ENCODE measurements at places on chromosomes 6 and 20.

DNA sequence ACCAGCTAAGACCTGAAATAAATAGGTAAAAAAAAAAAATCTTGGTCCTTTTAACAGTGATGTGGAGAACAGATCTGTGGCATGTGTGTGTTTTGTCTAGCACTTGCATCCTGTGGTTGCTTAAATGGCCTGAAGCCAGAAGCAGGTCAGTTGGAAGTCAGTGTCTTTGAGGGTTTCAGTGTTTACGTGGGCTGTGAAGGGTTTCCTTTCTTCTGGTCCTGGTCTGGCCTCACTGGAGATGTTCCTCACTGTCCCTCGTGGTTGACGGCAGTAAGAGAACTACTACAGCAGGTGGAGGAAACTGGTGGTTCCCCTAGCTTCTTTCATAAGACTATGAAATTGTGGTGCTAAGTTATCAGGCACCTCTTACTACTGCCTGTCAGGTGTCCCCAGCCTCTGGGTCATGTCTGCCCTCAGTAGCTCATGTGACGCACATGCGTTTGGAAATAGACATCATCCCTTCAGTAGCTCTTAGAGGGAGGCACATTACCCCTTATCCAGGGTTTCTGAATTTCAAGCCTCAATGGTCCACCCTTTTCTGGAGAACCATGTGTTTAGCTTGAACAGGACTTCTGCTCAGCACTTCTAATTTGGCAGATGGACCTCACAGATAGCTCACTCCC, 59.4 kb upstream of the SCP2D1 start:
- no peak for DNase-seq

DNA sequence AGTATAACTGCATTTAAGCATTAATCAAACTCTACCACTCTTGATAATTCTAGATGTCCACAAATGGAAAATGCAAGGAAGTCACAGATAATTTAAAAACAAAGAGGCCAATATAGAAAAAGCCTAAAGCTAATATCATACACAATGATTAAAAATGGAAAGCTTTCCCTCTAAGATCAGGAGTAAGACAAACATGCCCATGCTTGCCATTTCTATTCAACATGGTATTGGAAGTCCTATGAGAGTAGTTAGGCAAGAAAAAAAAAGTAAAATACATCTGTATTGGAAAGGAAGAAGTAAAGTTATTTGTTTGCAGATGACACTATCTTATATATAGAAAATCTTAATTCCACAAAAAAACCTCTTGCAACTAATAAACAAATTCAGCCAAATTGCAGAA, 164.6 kb upstream of the FERMT1 start:
- DNase-seq = no peak

DNA sequence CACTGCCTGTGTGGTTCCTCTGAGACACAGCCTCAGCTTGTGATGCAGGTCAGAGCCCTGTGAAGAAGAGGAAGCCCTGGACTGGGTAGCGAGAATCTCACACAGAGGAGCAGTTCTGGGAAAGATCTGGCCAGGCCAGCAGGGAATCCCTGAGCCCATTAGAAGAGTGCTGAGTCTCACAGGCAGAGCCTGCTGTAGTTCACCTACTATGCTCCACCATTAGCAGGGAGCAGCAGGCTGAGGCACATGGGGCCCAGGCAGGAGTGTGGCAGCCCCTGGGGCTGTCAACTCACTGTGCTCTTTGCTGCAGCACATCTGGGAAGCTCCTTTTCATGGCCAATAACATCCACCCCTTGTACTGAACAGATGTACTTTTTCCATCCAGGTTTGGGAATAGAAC, 146.8 kb upstream of the B3GAT2 start:
- DNase-seq = no peak

DNA sequence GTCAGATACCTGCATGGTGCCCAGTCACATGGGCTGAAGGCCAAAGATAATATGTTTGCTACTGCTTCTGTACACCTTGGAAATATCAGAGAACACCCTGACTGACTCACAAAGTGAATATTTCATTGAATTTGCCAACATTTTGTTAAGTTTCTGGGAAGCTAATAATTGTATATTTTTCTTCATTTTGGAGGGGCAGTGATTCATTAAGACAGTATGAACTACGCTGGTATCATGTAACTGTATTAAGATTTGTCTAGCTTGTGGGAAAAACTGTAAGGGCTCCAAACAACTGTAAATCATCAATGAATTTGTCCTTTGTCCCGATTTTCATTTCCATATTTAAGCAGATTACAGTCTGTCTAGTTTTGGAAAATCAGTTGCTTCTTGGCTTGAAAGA, 102.3 kb upstream of the CCN2 start:
- no peak for DNase-seq

DNA sequence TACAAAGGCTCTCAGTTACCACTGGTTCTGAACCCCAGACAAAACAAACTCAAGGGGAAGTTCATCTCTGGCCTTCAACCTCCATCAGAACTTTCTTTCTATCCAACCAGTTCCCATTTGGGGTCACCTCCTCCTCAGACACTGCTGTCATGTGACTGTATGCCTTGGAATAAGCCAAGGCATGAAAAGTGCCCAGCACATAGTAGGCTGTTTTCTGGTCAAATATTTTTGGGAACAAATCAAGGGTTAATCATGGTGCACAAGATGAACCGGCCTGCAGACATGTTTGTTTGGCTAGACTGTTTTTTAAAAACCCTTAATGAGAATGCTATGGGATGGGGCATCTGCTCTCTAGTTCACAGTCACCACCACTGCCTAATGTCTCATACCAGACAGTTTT, 48.9 kb upstream of the MRPS10 start:
- DNase-seq = no peak

- DNase-seq = no peak
Measured at GRCh38 chr6:137801352-137802114, 65.5 kb upstream of the TNFAIP3 start.

DNA sequence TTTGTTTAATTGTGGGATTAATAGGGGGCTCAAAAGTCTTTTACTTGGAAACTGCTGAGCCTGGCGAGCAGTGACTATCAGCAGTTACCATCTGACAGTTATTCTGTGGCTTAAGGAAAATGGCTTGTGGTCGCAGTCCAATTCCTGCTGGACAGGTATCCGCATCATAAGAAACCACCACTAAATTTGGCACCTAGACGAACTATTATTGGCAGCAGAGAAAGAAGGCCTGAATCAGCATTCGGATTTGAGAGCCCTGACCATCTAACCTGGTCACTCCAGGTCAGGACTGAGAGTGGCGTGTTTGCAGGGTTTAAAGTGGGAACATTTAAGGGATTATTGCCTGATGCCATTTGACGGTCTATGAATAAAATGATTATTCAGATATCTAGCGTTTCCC, 146.4 kb downstream of the RPS12 start:
- DNase-seq = no peak

DNA sequence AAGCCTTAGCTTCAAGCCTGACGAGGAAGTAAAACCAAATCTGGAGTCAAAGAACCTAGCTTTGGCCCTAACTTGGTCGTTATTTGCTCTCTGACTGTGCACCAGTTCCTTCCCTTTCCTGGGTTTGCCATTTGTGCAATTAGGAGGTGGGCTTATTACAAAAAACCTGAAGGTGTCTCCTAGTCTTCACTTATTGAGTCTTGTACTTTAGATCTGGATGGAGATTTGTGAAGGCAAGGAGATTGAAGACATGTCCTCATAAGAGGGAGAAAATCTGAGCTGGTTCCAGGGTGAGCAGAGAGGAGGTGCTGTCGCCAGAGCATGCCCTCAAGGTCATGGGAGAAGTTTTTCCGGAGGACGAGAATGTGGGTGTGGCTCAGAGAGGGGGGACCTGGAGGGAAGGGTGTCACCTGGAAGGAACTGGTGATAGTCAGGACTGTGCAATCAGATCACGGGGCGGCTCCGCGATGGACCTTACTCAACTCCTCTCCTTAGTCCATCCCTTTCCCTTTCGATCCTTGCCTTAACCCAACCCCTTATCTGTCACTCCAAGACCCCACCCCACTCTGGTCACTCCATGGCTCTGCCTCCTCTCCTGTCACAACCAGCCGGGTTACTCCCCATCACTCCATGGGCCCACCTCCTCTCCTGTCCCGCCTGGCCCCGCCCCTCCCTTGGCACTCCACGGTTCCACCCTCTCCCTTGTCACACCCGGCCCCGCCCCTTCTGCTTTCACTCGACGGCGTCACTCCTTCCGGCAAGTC, 588 bp upstream of the ACSS2 start:
- peak; percentile 96 for DNase-seq

DNA sequence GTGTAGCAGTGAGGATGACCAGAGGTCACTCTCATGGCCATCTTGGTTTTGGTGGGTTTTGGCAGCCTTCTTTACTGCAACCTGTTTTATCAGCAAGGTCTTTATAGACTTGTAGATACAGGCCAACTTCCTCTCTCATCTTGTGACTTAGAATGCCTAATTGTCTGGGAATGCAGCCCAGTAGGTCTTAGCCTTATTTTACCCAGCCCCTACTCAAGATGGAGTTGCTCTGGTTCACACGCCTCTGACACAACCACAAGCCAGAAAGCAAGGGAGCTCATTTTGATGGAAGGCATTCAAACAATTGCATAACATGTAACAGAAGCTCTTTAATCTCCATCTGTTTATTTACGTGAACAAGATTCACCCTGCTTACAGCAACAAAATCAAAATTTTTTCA, 492.0 kb upstream of the SULF2 start:
- no peak for DNase-seq

- DNase-seq = no peak
Measured at GRCh38 chr6:7424967-7425807, 35.6 kb downstream of the RIOK1 start.

DNA sequence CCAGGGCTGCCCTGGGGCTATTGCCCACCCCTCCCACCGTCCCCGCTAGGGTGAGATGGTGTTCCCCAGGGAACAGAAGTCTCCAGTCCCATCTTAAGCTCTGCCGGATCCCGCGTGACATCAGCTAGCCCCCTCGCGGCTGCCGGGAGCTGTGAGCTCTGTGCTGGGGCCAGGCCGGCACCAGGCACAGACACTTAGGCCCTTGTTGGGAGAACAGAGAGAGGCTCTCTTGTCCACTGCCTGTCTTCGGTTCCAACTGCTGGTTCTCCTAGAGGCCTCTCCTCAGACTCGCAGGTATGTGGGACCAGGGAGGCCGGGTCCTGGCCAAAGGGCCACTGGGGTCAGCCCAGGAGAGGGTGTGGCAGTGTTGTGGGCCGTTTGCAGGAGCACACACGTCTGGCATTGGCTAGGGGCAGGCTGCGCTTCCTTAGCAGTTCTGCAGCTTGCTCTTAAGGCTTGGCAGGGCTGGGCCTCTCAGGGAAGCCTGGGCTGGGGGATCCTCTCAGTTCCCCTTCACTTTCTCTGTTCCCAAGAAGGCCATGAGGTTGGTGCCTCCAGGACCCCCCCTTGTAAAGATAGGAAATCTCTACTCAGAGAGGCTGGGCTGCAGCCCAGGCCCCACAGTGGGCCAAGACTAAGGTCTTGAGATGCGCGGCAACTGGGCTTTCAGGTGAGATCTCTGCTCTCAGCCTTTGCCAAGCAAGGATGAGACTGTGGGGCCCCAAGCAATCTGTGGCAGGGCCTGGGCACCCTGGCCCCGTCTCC, 6.3 kb downstream of the SGK2 start:
- DNase-seq = no peak

DNA sequence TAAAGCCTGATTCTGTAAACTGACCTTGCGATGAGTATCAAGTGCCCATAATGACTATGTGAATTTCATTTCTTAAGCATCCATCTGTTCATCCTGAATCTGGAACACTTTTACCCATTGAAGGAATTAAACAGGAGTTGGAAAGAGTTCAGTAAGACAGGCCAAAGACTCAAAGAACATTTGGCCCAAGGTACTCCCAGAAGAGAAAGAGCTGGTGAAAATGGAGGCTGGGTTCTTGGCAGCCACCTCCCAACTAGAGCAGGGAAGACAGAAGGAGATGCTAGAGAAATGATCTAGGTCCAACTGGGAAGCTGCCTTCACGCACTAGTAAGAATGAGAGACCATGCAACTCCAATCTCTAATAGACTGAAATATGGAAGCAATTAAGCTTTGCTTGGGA, 290.8 kb upstream of the RNF24 start:
- no peak for DNase-seq

DNA sequence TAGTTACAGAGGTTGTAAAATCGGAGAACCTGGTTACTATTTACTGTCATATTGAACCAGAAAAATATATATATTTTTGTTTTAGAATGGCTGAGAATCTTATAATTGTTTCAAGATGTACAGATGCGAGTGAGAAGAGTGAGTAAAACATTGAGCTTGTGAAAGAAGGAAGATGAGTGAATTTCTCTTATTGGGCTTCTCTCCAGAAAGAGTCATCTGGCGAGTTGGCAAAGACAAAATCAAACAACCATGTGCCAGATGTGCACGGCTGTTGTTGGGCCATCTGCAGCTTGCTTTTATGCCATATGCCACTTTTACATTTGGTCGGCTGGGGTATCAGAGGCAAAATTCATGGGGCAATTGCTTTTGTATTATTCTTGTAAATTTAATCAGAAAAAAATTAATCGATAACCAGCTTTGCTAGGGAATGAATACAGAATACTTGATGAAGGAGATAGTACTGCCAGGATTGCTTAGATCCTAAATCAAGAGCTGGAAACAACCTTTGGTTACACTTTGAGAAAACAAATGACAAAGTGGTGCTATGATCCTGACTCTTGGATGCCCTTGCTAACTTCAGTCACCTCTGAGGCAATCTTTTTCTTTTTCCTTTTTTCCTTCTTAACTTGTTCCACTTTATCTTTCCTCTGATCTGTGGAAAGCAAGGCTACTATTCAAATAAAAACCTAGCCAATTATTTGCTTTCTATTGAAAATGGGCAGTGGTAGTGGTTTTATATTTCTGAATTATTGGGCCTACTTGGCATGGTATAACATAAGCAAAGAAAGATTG, 97.1 kb upstream of the GRIK2 start:
- DNase-seq = no peak

- DNase-seq = no peak
Measured at GRCh38 chr6:431504-431903, 40.0 kb downstream of the IRF4 start.

- DNase-seq = no peak
Measured at GRCh38 chr6:122399055-122399347, 451 bp upstream of the HSF2 start.

GRCh38 chr6:15916581-15916980, 212.3 kb upstream of the MYLIP start:
- no peak for DNase-seq

- no peak for DNase-seq
Measured at GRCh38 chr20:382291-383115, 1.9 kb downstream of the TRIB3 start.

- no peak for DNase-seq
Measured at GRCh38 chr6:2990932-2991506, 8.7 kb upstream of the NQO2 start.

DNA sequence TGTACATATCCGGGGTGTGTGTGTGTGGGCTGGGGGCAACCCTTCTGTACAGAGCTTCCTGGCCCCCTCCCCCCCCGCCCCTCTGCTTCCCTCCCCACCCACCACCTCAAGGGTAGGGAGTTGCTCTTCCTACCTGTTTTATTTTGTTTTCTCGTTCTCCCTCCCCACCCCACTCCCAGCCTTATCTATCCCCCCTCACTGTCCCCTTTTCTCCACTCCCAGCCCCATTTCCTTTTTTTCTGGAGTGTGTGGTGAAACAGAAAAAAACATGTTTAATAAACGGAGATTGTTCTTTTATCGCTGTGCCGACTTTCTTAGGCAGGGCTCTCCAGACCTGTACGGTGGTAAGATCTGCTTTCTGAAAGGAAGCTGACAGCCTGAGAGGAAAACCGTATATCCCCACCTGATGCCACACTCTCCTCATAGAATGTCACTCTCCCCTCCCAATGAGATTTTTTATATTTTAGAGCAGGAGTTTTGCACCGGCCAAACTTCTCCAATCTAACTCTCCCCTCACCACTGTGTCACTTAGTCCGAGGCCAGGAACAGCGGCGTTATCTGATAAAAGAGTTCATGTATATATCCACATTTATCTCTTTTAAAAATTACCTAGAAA, 875 bp upstream of the ZBTB9 start:
- DNase-seq = no peak

Data from CD4-positive, alpha-beta T cell treated with Interleukin-15 for 1 hour (primary cell).